Activated T-cell treated with anti-CD3 and anti-CD28 coated beads for 48 hours (primary cell): ENCODE measurements at places on chromosomes 4 and X.

DNA sequence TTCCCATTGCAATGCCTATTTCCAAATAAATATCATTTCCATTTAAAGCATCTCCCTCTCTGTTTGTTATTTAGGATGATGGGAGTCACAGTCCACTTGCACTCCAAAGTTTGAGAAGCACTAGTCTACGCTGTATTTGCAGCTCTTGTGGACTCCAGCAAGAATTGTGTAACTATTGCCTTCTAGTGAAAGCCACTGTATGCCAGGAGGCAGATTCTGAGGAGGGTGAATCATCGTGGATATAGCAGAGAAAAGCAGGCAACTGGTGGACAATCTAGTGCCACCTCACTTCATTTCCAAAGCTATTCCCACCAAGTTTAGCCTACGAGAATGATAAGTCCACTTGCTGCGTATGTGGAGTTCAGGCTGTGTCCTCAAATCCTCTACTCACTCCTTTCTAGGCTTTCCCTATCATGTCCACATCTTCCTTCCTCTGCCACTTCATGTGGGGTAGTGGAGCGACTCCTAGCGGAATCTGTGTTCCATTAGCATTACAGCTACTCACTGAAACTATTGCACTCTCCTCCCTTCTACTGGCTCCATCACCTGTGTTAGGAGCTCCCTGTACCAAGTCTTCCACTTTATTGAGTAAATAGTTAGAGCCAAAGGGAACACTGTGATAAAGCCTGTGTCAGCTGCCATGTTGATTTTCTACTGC, 501.8 kb upstream of the GALNT7 start:
- DNase-seq, result no peak

DNA sequence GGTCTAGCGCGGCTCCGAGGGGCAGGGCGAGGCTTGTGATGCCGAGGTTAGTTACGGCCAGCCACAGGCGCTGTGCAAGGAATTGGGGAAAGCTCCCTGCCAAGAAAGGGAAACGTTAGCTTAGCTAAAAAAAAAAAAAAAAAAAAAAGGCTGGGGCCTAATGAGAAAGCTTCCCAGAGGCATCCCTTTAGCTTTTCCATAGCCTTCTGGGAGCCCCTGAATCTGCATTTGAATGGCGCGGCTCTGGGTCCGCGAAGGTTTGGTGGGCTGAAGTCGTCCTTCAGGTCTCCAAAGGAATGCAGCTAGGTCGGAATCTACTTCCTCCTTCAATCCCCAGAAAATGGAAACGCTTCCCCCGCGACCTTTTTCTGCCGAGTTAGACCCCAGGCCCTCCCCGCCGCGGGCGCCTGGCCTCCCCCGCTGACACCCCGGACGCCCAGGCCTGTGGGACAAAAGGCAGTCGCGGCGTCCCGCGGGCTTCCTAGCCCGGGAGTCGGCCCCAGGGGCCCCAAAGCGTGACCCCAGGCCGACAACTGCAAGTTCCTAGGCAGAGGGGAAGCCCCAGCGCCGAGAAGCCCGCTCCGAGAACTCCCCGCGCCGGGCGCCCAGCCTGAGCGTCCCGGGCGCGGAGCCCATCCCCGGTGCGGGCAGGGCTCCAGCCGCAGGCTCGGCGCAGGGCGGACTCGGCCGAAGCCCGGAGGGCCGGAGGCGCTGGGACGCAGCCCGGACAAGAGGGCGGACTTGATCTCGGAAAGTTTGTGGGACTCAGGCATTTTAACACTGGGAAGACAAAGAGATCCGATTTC, 605 bp upstream of the FAT1 start:
- no peak for DNase-seq

DNA sequence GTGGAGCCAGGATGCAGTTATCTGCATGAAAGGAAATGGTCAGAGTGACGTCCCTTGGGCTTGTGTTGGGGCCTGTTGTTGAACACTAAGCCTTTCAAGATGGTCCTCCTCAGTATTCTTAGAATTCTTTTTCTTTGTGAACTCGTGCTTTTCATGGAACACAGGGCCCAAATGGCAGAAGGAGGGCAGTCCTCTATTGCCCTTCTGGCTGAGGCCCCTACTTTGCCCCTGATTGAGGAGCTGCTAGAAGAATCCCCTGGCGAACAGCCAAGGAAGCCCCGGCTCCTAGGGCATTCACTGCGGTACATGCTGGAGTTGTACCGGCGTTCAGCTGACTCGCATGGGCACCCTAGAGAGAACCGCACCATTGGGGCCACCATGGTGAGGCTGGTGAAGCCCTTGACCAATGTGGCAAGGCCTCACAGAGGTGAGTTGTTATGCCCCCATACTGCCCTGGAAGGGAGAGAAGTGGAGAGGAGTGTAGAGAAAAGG, at the start of gene BMP15:
BMP15 (plus strand) TSS at position 51 of the 492 bp plus-strand sequence; CDS start at position 100, 49 bp downstream.
- DNase-seq, result no peak

DNA sequence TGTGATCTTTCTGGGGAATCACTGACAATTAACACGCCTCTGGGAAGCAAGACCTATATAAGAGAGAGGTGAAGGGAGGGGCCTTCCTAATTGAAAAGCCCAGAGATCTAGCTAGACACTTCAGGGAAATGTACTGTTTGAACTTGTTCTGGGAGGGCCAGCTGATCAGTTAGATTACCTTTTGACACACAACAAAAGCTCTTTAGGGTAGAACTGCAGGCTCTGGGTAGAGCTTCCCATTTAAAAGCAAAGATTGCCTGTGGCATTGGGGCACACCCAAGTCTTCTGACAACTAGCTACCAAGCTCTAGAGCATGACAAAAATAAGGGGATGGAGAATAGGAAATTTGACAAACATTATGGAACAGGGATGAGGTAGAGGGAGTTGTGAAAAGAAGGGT, 26.3 kb downstream of the AREG start:
- DNase-seq, result no peak

GRCh38 chrX:120653000-120653399, 23.1 kb upstream of the C1GALT1C1 start:
- no peak for DNase-seq

GRCh38 chr4:8279321-8280157, 10.0 kb downstream of the HTRA3 start:
- DNase-seq, result no peak

DNA sequence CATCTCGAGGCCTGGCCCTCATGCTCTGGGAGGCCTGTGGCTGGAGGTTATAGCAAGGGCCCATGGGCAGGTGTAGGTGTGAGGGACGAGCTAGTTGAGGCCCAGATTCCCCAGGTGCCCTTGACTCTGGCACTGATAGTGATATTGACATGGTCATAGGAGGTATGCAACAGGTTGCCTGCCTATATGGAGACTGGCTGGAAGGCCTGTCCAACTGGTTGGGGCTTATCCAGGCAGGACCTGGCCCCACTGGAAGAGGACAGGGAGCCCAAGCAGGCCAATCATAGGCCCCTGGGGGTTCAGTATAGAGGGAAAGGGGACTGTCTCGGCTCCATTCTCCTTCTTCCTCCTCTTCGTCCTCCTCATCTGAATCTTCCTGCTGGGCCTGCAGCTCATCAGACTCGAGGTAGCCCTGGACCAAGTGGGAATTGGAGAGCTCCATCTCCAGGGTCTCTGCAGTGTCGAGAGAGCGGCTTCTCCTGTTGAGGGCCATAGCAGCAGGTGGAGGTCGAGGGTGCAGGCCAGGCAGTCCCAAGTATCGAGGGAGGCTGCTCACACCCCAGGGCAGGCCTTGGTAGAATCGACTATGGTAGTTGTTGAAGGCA, 15.3 kb downstream of the AMER1 start:
- no peak for DNase-seq

- no peak for DNase-seq
Observed at GRCh38 chr4:62274782-62275181, 1074.7 kb downstream of the ADGRL3 start.
